IMR-90 (cell line): ENCODE measurements at places on chromosomes 6 and 20. TPM values are rescaled to one million over a fixed set of nuclear protein-coding genes. Genes with fewer than 3 reads are reported as not detected.
A peak's percentile ranks its signal among the peaks of the same experiment; 100 is the strongest.

DNA sequence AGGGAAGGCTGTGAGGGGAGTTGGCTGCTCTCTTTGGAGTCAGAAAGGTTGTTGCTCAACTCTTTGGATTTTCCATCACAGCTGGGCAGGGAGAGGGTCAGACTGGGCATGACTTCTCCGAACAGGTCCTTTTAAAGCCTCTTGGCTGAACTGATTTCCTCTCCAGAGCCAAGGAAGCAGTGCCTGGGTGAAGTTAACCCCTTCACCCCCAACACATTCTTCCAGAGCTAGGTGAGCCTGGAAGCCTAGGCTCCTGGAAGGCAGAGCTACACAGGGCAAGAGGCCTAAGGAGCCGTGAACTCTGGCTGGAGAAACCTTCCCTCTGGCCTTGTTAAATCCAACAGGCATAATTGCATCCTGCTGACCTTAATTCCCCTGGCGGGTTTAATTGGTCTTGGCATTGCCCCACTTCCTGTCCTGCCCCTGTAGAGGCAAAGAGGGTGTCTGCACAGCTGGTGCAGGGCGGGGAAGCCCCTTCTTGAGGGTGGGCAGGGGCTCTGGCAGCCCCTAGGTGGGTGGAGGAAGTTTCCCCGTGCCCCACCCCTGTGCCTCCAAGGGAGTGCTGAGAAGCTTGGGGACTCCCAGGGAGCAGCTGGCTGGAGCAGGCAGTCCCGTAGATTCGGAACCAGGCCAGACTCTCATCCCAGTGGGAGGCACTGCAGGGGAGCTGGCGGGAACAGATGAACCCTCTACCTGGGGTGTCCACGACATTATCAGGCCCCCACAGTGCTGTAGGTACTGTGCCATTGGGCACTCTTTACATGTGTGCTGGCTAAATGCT, 3.6 kb upstream of the MYLK2 start:
- no peaks in the 10 kb centered on the region for H3K27me3 ChIP-seq
- no peaks in the 10 kb centered on the region for H3K36me3 ChIP-seq
- DNase-seq, result no peak
- H3K4me1 ChIP-seq, result peaks cover 21% of the 10 kb centered on the region
- H3K27ac ChIP-seq, result no peak overlapping the region

DNA sequence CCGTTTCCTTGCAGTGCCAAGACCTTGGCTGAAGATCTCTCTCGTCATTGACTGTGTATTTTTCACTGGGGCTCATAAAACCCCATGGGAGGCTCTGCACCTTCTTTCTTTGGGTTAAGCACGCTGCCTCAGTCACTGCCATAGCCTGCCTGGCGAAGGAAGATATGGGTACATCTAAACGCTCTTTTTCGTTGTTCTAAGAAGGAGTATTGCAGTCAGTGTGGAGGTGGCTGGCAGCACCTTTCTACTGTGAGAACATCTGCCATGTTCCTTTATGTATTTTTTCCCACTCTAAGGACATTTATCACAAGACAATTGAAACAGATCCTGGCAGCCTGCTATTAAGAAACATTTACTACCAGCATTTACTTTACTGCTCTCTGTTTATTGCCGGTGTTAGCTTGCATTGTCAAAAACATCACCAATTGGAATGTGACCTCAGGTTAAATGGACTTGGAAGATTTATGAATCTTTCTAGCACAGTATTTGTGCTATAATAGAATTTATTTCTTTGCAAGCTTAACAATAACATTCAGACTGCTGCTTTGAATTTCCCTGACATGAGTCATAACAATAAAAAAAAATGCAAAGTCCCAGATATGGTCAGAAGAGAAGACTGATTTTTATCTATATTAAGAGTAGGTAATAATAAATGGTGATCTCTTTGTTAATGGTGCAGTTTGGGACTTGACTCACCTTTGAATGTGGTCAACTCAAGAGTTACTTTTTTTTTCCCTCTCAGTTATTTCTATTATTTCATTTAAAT, 62.2 kb upstream of the CLDN20 start:
- H3K27ac ChIP-seq, result peak overlapping the region; percentile 96
- H3K4me3 ChIP-seq, result no peak overlapping the region
- no peaks in the 10 kb centered on the region for H3K27me3 ChIP-seq
- peak; percentile 87 for DNase-seq
- peaks cover 4% of the 10 kb centered on the region for H3K4me1 ChIP-seq

GRCh38 chr6:112910256-112910655, 563.1 kb downstream of the RFPL4B start:
- no peak overlapping the region for H3K4me3 ChIP-seq
- no peaks in the 10 kb centered on the region for H3K27me3 ChIP-seq
- H3K36me3 ChIP-seq, result no peaks in the 10 kb centered on the region
- H3K4me1 ChIP-seq, result peaks cover 6% of the 10 kb centered on the region; the same call in 1 of the 2 replicates

DNA sequence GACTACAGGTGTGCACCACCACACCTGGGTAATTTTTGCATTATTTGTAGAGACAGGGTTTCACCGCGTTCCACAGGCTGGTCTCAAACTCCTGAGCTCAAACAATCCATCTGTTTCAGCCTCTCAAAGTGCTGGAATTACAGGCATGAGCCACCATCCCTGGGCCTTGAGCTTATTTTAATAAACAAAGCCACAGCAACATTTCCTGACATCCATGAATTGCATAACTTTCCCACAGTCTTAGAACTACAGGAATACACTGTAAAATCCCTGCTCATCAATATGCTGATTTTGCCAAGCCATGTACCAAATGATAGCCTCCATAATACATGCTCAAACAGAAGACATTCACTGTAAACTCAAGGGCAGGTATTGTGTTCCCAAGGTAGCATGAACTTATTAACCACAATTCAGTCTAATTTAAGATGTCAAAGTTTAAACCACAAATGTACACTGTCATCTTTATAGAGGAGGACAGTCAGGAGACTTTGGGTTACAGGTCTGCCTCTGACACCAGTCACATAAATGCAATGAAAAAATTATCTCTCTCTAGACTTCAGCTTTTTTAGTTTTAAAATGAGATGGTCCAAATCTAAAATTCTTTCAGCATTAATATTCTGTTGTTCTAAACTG, 40.0 kb downstream of the NUDT3 start:
- H3K36me3 ChIP-seq, result no peaks in the 10 kb centered on the region
- H3K27ac ChIP-seq, result no peak overlapping the region
- no peaks in the 10 kb centered on the region for H3K27me3 ChIP-seq

DNA sequence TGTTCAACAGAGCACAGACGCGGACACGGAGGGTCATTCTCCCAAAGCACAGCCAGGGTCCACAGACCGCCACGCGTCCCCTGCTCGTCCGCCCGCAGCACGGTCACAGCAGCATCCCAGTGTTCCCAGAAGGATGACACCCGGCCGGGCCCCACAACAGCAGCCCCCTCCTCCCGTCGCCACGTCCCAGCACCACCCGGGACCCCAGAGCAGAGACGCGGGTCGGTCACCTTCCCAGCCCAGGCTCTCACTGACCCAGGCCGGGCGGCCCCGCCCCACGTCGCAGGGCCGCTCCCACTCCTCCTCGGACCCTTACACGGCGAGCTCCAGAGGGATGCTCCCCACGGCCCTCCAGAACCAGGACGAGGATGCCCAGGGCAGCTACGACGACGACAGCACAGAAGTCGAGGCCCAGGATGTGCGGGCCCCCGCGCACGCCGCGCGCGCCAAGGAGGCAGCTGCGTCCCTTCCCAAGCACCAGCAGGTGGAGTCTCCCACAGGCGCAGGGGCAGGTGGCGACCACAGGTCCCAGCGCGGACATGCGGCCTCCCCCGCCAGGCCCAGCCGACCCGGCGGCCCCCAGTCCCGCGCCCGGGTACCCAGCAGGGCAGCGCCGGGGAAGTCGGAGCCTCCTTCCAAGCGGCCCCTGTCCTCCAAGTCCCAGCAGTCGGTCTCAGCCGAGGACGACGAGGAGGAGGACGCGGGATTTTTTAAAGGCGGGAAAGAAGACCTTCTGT, 64.3 kb downstream of the FNDC1 start:
- no peak overlapping the region for H3K4me3 ChIP-seq
- H3K36me3 ChIP-seq, result no peaks in the 10 kb centered on the region
- H3K4me1 ChIP-seq, result no peaks in the 10 kb centered on the region
- H3K27ac ChIP-seq, result no peak overlapping the region
- DNase-seq, result no peak

GRCh38 chr6:156045401-156046267, 590.0 kb upstream of the NOX3 start:
- no peak overlapping the region for H3K27ac ChIP-seq
- H3K4me3 ChIP-seq, result no peak overlapping the region
- no peaks in the 10 kb centered on the region for H3K36me3 ChIP-seq

- DNase-seq, result no peak
- H3K36me3 ChIP-seq, result no peaks in the 10 kb centered on the region
- no peaks in the 10 kb centered on the region for H3K4me1 ChIP-seq
- H3K4me3 ChIP-seq, result no peak overlapping the region
- H3K27ac ChIP-seq, result no peak overlapping the region
Observed at GRCh38 chr20:57622201-57622570, 2.0 kb upstream of the ZBP1 start.

DNA sequence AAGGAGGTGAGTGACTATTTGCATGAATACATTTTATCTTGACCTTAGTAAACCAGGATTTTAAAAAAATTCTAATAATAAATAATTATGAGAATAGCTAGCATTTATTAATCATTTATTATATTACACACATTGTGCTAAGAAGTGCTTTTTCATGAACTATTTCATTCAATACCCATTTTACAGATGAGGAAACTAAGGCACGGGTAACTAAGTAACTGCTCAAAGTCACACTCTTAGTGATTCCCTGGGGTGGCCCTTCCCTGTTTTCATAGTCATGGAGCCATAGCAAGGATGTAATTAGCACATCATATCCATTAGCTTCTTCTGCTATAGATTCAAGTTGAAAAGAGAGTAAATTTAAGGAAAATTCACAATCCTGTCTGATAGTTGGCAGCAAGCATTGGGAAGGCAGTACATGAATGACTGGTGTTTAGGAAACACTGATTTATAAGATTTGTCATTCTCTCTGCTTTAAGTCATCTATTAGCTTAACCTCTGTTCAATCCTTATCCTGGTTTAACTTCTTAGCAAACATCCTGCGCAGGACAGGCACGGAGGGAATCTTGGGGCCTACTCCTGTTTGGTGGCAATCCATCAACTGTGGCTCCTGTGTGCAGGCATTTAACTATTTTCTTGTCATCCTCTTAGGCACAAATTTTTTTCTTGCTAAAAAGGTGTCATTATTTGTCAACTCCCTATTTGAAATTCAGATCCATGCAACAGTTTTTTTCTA, 68.3 kb downstream of the RIN2 start:
- H3K27ac ChIP-seq, result no peak overlapping the region
- peaks cover 16% of the 10 kb centered on the region for H3K4me1 ChIP-seq
- H3K4me3 ChIP-seq, result no peak overlapping the region
- DNase-seq, result no peak
- peaks cover 7% of the 10 kb centered on the region; the same call in 1 of the 2 replicates for H3K36me3 ChIP-seq
- no peaks in the 10 kb centered on the region for H3K27me3 ChIP-seq

- no peaks in the 10 kb centered on the region for H3K36me3 ChIP-seq
- H3K4me3 ChIP-seq, result no peak overlapping the region
- no peaks in the 10 kb centered on the region for H3K4me1 ChIP-seq
- H3K27ac ChIP-seq, result no peak overlapping the region
- DNase-seq, result no peak
- peaks cover 30% of the 10 kb centered on the region for H3K27me3 ChIP-seq
Observed at GRCh38 chr6:53378208-53378607, 29.5 kb upstream of the ELOVL5 start.

GRCh38 chr20:53736757-53737395, 143.2 kb upstream of the ZNF217 start:
- no peaks in the 10 kb centered on the region for H3K27me3 ChIP-seq
- peaks cover 28% of the 10 kb centered on the region for H3K4me1 ChIP-seq
- H3K27ac ChIP-seq, result peak overlapping the region; percentile 41
- H3K36me3 ChIP-seq, result no peaks in the 10 kb centered on the region

- no peak overlapping the region for H3K4me3 ChIP-seq
- H3K36me3 ChIP-seq, result no peaks in the 10 kb centered on the region
Observed at GRCh38 chr6:133671376-133671775, 217.5 kb upstream of the TCF21 start.

DNA sequence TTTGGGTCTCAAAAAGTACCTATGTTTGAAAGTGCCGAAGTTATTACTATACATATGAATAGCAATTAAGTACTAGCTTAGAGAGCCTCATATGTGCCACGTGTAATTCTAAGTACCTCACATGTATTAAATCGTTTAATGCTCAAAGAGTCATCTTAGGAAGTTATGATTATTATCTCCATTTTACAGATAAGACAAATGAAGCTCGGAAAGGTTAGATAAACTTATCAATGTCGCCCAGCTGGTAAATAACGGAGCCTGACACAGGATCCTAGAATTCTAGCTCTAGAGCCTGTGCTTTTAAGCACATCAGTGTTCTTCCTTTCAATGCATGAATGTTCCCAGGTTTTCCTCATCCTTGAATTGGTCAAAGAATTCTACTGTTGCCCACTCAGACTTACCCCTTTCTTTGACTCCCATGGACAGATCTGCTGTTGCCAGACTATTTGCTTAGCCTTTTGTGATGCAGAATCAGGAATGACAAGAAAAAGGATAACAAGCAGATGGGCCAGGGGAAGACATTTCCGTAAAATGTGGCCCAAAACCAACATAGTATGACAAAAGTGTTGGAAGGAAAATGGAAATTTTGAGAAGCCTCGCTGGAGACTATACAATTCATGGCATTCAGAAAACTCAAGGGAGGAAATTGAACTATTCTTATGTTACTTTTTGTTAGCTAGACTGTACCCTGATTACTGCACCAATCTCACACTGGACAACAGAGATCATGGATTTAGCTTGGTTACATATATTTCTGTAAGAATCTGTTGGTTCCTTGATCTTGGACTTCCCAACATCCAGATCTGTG, 237.1 kb upstream of the CITED2 start:
- H3K27ac ChIP-seq, result no peak overlapping the region
- no peak overlapping the region for H3K4me3 ChIP-seq
- no peaks in the 10 kb centered on the region for H3K27me3 ChIP-seq
- no peak for DNase-seq
- H3K36me3 ChIP-seq, result no peaks in the 10 kb centered on the region

GRCh38 chr6:120938876-120939472, 395.3 kb downstream of the TBC1D32 start:
- no peak overlapping the region for H3K4me3 ChIP-seq
- DNase-seq, result no peak
- no peaks in the 10 kb centered on the region for H3K27me3 ChIP-seq
- no peaks in the 10 kb centered on the region for H3K36me3 ChIP-seq
- H3K27ac ChIP-seq, result no peak overlapping the region

- no peak for DNase-seq
- H3K4me3 ChIP-seq, result no peak overlapping the region
- H3K27ac ChIP-seq, result no peak overlapping the region
- H3K36me3 ChIP-seq, result no peaks in the 10 kb centered on the region
- no peaks in the 10 kb centered on the region for H3K27me3 ChIP-seq
Observed at GRCh38 chr6:145086197-145086596, 649.1 kb downstream of the EPM2A start.

The SLC52A3 gene
- not detected in 2 replicates for total RNA-seq

The RNF182 gene
- 6.4 and 9.1 TPM in 2 replicates for total RNA-seq

The SNPH gene
- total RNA-seq, result 4.5 and 4.7 TPM in 2 replicates

The UBE3D gene
- total RNA-seq, result 6.3 and 6.7 TPM in 2 replicates

The PRPH2 gene
- 0.83 and 1.1 TPM in 2 replicates for total RNA-seq

The DNPH1 gene
- total RNA-seq, result 19.0 and 22.8 TPM in 2 replicates

The TFAP2C gene
- total RNA-seq, result under 0.01 TPM in 2 replicates
